ENCODE measurements at places on chromosomes 2 and 18. TPM values are rescaled to one million over a fixed set of nuclear protein-coding genes. Genes with fewer than 3 reads are reported as not detected.

Gene RIT2
- total RNA-seq: not detected

Gene GPR75
- 2.5 TPM for total RNA-seq

Gene MTERF4
- 38.7 TPM for total RNA-seq

GRCh38 chr18:5455674-5456073 lies 88.1 kb downstream of the EPB41L3 start:
- no peak overlapping the region for H3K4me3 ChIP-seq
- no peak overlapping the region for H3K27ac ChIP-seq
- no peaks in the 10 kb centered on the region for H3K36me3 ChIP-seq
- H3K27me3 ChIP-seq: peaks cover 2% of the 10 kb centered on the region
- H3K4me1 ChIP-seq: no peaks in the 10 kb centered on the region
- no peak for DNase-seq

- no peak overlapping the region for H3K27ac ChIP-seq
- H3K4me1 ChIP-seq: no peaks in the 10 kb centered on the region
- H3K36me3 ChIP-seq: no peaks in the 10 kb centered on the region
- H3K27me3 ChIP-seq: no peaks in the 10 kb centered on the region
- H3K4me3 ChIP-seq: no peak overlapping the region
Measured at GRCh38 chr2:47666332-47666731, 116.6 kb upstream of the MSH6 start.

DNA sequence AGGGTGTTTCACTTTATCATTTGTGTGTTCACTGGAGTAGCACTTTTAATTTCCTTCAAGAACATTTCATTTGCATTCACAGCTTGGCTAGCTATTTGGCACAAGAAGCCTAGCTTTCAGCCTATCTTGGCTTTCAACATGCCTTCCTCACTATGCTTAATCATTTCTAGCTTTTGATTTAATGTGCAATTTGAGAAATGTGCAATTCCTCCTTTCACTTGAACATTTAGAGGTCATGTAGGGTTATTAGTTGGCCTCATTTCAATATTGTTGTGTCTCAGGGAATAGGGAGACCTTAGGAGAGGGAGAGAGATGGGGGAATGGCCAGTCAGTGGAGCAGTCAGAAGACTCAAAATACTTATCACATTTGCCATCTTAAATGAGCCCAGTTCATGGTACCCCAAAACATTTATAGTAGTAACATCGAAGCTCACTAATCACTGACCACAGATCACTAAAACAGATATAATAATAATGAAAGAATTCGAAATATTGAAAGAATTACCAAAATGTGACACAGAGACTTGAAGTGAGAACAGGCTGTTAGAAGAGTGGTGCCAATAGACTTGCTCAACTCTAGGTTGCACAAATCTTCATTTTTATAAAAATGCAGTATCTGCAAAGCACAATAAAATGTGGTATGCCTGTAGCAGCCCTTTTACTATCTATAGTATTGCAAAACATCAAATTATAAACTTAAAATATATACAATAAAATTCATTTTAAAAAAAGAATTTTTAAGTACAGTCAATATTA lies 561.2 kb downstream of the METTL4 start:
- no peaks in the 10 kb centered on the region for H3K27me3 ChIP-seq
- H3K36me3 ChIP-seq: no peaks in the 10 kb centered on the region
- no peak for DNase-seq
- H3K4me3 ChIP-seq: no peak overlapping the region
- no peaks in the 10 kb centered on the region for H3K4me1 ChIP-seq

- H3K36me3 ChIP-seq: no peaks in the 10 kb centered on the region
- H3K27me3 ChIP-seq: no peaks in the 10 kb centered on the region
- H3K27ac ChIP-seq: no peak overlapping the region
- no peak overlapping the region for H3K4me3 ChIP-seq
- H3K4me1 ChIP-seq: no peaks in the 10 kb centered on the region
Measured at GRCh38 chr2:83251321-83251872, 1207.7 kb downstream of the SUCLG1 start.

DNA sequence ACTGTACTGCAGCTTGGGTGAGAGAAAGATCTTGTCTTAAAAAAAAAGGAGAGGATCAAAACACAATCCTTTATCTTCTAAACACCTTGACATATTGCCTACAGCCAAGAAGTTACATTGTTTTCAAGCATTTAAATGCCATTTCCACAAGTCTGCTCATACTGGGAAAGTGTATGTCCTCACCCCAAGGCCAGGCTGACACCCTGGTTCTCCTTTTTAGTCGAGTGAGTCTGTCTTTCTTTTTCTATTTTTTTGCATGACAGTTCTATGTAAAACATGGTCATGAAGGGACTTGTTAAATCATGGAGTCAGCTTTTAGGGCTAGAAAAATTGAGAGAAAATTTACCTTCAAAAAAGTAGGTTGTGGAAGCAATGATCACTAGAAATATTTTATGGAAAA lies 233.3 kb downstream of the FAM210A start:
- no peaks in the 10 kb centered on the region for H3K27me3 ChIP-seq
- H3K27ac ChIP-seq: no peak overlapping the region
- H3K4me3 ChIP-seq: no peak overlapping the region
- DNase-seq: no peak

DNA sequence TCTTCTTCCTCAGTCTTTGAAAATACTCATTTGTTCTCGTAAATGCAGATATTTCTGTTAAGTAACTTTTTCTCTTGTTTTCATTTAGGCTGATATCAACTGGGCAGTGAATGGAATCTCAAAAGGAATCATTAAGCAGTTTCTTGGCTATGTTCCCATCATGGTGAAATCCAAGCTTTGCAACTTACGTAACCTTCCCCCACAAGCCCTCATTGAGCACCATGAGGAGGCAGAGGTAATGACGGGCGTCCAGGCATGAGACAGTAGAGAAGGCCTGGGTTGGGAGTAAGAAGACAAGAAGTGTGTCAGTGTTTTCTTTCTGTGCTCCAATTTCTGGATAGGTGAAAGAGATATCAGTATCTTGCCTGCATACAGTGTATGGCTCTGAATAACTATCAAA lies 5.1 kb downstream of the POLR1B start:
- H3K36me3 ChIP-seq: peaks cover 7% of the 10 kb centered on the region
- H3K27ac ChIP-seq: no peak overlapping the region
- no peak overlapping the region for H3K4me3 ChIP-seq

Measured in GM12878 (cell line).